ENCODE measurements at places on chromosomes 2 and 18.

GRCh38 chr2:136173126-136173525, 55.2 kb upstream of the CXCR4 start:
- DNase-seq, result no peak

DNA sequence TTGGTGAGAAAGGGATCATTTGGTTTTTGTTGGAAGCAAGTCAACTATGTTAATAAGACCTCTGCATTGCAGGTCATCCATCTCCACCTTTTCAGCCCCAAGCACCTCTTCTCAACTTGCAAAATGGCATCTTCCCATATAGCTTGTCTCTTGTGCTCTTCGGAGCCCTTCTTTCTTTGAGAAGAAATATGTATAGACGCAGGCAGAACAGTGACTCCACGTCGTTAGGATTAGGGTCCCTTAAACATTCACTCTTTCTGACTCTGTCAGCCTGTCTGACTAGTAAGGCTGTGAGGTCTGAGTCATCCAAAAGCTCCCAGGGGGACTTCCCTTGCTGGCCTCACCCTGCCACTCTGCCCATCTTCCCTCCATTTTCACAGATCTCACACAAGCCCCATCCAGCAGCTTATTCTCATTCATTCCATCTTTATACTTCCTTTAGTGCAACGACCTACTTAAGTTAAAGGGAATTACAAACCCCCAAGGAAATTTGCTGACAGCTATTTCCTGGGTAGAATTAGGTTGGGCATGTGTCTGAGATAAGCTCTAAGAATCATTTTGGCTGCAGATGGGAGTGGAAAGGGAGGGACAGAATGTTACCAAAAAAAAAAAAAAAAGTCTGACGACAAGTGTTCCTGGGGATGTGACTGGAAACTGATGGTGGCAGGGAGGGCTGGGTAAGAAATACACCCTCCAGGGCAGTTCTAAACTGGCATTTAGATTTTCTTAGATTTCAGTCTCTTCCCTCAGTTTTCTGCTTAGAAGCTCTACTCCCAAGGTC, 37.7 kb upstream of the MEX3C start:
- no peak for DNase-seq

GRCh38 chr2:123453772-123454171, 571.3 kb upstream of the CNTNAP5 start:
- no peak for DNase-seq

DNA sequence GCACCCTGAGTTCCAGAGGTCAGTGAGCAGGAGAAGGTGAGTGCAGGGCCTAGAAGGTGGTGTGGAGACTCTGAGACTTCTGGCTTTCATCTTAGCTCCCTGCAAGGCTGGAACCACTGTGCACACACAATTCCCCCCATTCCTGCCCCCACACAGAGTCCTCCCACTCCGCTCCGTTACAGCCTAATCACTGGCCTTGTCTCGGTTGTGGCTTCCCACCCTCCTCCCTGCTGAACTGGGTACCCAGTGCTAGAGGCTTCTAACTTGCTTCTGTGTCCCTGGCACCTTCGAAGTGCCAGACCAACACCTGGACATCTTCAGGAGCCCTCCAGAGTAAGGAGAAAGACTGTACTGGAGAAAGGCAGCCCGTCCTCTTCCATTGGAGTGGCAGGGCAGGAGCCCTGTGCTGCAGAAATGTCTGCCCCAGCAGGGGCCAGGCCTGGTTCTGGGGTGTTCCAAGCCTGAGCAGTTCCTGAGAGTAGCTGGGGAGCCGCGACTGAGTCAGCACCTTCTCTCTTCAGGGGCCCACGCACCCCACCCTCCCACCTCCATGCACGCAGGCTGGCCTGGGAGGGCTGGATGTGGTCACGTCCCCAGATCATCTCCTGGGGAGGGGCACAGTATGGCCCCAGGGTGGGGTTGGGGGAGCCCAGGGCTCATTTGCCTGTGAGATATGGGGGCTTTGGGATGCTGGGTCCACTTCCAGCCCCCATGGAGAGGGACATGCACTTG, 23.4 kb downstream of the CROCC2 start:
- DNase-seq, result no peak

DNA sequence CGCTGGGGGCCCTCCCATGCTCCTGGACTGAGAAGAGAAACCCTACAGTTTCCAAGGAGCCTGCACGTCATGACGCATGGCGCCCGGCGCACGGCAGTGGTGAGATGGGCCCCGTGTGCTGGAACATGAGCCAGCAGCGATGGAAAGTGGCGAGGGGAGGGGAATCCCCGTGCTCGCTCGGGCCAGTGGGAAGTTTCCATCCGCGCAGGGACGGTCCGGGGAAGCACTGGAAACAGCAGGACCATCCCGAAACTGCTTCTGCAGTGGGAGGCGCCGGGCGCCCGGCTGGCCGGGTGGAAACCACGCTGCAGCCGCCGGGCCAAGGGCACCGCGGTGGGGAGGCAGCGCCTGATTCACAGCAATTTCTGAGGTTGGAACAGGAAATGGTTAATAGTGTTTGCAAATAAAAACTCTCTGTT, 4.9 kb upstream of the PDCD1 start:
- DNase-seq, result no peak
